ENCODE measurements at places on chromosomes 7 and 10.

DNA sequence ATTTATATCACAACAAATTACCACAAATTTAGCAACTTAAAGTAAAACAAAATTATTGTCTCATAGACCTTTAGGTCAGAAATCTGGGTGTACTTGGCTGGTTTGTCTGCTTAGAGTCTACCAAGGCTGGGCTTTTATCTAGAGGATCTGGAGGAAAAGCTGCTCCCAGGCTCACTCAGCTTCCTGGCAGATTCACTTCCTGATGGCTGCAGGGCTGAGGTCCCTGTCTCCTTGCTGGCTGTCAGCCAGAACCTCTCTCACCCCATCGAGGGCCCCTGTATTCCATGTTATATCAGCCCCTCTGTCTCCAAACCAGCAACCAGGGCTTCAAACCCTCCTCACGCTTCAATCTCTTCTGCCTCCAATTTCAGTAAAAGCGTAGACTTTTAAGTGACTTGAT lies 734.9 kb downstream of the NRG3 start:
- DNase-seq: no peak

- DNase-seq: no peak
Observed at GRCh38 chr10:110059925-110060324, 52.1 kb downstream of the ADD3 start.

GRCh38 chr7:17965603-17966002 lies 25.3 kb upstream of the SNX13 start:
- no peak for DNase-seq

DNA sequence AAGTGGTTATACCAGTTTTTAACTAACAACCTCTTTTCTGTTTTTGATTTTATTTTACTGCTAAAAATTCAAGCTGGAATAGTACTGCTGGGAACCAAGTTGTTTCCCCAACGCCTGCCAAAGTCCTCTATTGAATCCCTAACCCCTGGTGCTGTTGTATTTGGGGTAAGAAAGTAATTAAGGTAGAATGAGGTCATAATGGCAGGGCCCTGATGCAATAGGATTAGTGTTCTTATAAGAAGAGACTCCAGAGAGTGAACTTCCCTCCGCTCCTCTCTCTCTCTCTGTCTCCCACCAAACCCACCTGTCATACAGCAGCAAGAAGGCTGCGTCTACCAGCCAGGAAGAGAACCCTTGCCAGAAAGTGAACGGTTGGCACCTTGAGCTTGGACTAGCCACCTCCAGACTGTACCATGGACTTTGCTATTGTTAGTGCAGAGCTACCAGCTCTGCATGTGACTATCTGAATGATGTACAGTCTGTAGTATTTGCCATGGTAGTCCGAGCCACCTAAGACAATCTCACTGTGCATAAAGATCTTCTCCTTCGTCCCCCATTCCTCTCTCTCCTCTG lies 86.5 kb upstream of the KLF6 start:
- no peak for DNase-seq

DNA sequence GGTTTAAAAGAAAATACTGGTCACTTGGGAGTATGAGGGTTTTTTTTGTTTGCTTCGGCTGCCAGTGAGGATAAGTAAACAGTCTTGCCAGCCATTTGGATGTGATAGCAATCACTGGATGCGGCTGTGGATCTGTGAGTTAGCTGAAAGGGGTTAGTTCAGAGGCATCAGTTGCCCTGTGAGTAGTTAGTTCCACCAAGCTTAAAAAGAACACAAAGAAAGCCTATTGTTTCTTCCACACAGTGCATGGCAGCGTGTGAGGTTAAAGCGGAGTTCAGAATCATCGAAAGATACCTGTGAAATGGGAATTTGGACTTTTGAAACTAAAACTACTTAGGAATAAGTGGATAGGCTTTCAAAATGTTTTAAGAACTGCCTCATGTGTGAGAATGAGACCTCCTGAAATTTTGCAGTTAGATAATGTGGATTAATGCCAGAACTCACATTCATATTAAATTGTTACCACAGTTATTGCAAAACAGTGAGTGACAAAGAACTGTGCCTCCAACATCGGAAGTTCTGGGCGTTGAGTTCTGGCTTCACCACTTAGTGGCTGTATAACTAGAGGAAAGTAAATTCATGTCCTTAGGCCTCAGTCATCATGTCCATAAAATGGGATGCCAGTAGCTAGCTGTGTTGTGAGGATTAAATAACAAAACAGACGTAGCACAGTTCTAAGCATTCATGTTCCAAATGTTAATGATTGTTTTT lies 31.3 kb downstream of the KIAA1217 start:
- no peak for DNase-seq

- no peak for DNase-seq
Observed at GRCh38 chr10:101894742-101895141, 51.1 kb upstream of the KCNIP2 start.

DNA sequence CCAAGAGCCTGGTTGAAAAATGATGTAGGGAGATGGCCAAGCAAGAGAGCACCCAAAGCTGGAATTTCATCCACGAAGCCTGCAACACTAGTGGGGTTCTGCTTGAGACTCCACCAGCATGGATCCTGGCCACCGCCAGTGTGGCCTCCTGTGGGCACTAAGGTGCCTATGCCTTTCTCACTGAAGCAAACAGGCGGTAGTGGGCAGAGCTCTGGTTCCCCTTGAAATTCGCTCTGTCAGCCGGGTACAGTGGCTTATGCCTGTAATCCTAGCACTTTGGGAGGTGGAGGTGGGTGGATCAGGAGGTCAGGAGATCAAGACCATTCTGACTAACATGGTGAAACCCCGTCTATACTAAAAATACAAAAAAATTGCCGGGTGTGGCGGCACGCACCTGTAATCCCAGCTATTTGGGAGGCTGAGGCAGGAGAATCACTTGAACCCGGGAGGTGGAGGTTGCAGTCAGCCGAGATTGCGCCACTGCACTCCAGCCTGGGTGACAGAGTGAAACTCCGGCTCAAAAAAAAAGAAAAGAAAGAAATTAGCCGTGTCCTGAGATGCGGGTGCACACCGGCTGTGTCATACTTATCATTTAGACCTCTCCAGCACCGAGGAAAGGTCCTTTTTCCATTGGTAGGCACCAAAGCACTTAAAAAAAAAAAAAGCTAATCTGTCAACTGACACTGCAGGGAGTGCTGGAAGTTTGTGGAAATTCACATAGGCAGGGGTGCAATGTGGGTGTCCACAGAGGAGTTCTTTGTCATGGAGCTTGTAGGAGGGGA lies 28.3 kb downstream of the CCM2 start:
- no peak for DNase-seq

DNA sequence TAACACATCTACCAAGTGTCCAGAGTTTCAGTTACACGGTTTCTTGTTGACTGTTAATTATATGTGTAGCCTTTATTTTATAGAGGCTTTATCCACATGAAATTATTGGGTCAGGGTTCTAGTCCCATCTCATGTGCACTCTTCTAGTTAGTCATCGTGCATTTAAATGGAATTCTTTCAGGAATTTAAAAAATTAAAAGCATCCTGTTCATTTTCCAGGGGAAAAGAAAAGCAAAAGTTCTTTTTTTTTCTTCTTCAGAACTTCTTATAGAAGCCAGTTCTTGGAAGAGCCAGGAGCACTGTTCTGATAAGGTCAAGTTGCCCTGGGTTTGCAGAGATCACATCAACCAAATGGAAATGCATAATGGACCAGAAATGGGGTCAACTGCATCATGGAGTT lies 324.7 kb downstream of the INHBA start:
- DNase-seq: no peak

- no peak for DNase-seq
Observed at GRCh38 chr7:40015790-40016296, 65.8 kb downstream of the CDK13 start.

- DNase-seq: no peak
Observed at GRCh38 chr7:2813350-2814185, 30.5 kb downstream of the GNA12 start.

GRCh38 chr10:112938808-112939482 lies 11.1 kb upstream of the TCF7L2 start:
- DNase-seq: no peak

- no peak for DNase-seq
Observed at GRCh38 chr10:114810926-114811325, 10.7 kb upstream of the FHIP2A start.

DNA sequence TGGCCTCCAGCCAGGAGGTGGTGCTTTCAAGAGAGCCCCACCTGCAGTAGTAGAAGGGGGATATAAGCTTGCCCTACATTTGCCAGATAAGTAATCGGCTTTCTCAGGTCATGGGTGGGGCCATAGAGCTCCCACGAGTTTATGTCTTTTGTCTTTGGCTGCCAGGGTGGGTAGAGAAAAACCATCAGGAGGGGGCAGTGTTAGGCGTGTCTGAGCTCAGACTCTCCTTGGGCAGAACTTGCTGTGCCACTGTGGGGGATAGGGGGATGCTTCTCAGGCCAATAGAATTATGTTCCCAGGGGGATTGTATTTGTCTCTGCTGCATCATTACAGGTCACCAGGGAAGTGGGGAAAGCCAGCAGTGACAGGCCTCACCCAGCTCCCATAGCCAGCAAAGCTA lies 12.3 kb upstream of the MRPS33 start:
- DNase-seq: no peak

DNA sequence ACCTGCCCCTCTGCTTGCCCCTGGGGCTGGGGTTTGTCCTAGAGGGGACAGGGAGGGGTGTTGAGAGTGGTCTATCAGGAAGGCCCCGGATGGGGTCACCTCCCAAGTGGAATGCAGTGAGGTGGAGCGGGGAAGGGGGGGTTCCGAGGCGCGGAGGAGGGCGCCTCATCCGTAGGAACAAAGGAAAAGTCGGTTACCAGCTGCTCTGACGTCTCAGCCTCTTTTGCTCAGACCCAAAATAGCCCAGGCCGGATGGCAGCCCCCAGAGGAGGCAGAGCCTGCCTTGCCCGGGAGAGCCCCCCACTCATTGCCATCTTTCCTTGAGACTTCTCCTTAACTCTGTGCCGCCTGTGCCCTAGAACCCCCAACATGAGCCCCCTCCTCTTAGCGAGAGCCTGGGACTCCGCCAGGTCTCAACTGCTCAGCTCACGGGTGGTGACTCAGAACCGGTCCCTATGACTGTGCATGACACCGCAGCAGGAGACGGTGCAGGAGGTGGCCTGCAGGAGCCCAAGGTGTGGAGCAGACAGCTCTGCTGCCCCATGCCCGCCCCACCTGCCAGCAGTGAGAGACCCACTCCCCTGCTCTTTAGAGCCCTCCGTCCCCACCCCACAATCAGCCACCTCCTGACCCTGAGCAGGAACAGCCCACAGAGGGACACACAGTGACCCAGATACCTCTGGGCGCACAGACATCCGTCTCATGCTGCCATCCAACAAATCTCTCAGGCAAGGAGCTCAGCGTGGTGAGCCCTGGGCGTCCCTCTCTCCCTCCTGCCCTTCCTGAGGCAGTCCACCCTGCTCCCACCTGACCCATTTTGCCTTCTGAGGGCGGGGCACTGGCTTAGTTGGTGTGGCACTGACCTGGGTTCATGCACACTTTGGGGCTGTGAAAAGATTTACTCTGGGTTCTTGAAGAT lies 13.1 kb downstream of the STX1A start:
- no peak for DNase-seq

GRCh38 chr10:58265249-58265648 lies 2.4 kb downstream of the IPMK start:
- DNase-seq: no peak
